Hippocampal formation (tissue), 2 donors: ENCODE measurements at places on chromosomes 11 and 22.

- DNase-seq = no peak
These were observed 5.4 kb downstream of the PDE2A start for GRCh38 chr11:72668629-72669347.

GRCh38 chr11:84398017-84398626 is 1112.0 kb upstream of the CCDC90B start:
- no peak for DNase-seq

DNA sequence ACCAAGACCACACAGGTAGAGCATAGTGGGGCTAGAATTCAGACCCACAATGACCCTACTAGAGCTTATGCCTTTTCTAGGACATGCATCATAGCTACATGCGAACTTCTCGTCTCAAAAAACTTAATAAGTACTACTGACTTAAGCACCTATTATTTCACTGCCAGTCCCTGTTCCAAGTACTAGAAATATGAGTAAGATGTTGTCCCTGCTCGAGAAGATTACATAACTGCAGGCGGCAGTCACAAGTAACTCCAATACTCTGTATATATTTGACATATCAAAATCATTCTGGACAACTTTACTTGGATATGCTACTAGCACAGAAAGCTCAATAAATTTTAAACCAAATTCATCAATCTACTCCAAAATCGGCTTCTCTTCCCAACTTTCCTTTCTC is 235.0 kb downstream of the TTC28 start:
- DNase-seq = no peak

- no peak for DNase-seq
These were observed 480 bp upstream of the SMARCB1 start for GRCh38 chr22:23786261-23786710.

GRCh38 chr11:94525546-94526324 is 13.5 kb downstream of the C11orf97 start:
- DNase-seq = no peak

DNA sequence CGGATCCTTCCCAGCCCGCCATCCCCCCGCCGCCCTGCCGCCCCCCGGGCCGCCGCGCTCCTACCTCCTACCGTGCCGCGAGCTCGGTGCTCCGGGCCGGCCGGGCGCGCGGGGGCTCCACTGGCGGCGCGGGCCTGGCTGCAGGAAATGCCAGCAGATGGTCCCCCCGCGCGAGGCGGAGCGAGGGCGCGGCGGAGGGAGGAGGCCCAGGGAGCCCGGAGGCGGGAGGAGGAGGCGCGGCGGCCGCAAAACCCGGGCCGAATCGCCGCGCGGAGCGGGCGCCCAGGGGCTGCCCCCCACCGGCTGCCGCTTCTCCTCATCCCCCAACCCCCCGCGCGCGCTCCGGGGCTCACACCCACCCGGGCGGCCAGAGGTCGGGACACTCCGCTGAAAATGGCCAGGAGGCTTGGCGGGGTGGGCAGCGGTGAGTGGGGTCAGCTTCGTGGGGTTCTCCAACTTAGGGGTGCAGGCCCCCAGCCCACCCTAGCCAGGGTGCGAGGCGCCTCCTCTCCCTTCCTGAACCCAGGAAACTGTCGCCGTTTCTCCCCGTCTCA is at the start of gene OSBPL5:
Gene OSBPL5, minus strand, starts transcription at position 159 of the 554 bp plus-strand sequence. CDS start 36,162 bp downstream, outside the sequence.
- peak; percentile 53 for DNase-seq

GRCh38 chr11:15144347-15144746 is 29.6 kb downstream of the INSC start:
- no peak for DNase-seq

GRCh38 chr22:42016111-42016510 is 17.5 kb downstream of the WBP2NL start:
- DNase-seq = no peak

- no peak for DNase-seq
These were observed 40.8 kb downstream of the ELFN2 start for GRCh38 chr22:37386441-37386840.

DNA sequence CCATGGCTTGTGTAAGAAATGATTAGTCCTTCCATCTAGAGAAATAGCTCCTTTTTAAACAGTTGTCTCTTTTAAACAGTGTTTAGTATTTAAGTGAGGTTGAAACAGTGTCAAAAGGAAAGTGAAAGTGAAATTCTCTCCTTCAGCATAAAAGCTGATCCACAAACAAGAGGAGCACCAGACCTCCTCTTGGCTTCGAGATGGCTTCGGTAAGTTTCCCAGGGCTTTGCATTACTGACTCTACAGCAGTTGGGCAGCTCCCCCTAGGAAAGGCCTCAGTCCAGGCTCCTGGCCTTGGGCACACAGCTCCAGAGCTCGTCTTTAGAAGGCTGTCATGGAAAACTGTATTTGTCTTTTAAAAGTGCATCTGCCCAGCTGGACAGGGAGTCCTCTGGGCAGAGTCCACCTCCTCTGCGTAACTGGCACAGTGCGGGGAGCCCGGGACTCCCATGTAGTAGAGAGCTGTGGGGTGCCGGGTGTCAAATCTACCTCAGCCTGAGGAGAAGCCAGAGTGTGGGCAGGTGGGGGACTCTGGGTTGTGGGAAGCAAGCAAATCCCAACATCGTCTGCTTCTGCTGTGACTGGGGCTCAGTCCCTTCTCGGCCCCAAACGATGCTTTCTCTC is at the start of gene PLAAT4:
Gene PLAAT4, plus strand, starts transcription at position 140 of the 624 bp plus-strand sequence. Its CDS starts 61 bp downstream, at position 201.
- DNase-seq = peak; percentile 50
